ENCODE measurements at places on chromosomes 1 and 21.

DNA sequence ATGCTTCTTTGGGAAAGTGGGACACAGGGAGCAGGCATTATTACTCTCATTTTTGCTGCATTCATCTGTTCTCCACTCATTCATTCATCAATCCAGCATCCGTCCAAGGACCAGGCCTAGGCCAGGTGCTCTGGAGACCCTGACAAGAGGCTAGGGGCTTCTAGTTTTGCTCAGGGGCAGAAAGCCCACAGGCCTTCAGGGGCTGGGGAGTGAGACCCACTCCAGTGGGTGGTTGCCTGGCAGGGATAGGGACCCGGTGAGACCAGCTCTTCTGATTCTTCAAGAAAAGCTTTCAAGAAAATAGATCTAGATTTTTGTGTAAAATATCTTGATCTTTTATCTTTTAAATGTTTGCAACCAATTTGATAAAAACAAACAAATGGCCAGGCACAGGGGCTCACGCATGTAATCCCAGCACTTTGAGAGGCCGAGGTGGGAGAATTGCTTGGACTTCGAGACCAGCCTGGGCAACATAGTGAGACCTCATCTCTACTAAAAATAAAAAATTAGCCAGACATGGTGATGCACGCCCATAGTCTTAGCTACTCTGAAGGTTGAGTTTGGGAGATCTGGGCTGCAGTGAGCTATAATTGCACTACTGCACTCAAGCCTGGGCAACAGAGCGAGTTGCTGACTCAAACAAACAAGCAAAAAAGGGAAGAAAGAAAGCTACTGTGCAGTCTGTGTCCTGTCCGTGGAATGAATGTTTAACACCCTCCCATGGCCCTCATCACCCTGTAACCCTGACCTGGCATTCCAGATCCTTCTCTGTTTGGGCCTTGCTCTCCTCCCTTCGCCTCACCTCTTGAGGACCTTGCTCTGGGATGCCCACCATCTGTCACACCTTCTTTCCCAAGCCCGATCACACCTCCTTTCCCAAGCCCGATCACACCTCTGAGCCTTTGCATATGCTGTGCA lies 17.3 kb upstream of the LRP8 start:
- no peak for DNase-seq

DNA sequence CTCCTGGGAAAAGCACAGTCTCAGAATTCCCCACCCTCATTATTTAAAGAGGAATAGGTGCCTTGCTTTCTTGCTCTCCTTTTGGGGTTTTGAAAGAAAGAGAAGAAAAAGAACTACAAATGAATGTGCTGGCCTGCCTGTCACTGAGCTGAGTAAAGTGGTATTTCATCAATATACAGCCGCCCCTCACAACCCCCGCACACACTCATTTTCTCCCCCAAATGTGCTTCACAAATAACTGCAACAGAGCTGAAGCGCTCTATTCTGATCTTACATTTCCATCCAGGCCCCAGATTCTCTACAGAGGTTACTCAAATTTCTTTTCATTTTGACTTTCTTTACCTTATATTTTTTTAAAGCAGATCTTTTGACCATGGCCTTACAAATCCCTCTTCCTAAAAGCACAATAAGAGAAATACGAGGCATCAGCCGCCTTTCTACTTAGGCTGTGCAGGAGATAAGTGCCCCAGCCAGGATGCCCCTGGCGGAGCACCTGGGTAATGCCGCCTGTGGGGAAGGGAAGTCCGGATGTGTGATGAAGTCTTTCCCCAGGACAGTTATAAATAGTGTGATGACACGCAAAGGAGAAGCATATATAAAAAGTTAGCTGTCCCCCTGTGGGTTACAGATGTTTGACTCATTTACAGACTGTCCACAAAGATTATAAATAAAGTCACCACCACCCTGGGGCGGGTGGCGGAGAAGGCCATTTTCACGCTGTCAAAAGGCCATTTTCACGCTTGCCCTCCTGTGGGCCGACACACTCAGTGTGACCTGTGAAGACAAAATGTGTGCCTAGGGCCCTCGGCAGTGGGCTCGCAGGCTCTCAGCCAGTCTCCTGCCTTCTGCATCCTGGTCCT lies 6.5 kb downstream of the KCNN3 start:
- DNase-seq, result no peak

DNA sequence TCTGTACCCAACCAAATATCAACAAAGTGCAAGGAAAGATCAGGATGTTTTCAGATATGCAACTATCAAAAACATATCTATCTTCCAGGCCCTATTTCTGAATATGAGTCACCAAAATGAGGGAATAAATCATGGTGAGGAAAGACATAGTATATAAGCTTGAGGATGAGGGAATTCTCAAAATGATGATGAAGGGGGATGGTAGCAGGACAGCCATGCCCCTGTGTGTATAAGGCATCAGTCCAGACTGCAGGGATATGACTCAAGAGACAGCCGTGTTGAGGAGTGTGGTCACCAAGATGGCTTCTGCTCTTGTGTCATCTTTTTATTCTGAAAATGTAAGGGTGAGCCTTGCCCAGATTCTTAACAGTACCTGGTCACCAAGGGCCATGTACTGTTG lies 4.4 kb upstream of the WDR64 start:
- DNase-seq, result no peak

DNA sequence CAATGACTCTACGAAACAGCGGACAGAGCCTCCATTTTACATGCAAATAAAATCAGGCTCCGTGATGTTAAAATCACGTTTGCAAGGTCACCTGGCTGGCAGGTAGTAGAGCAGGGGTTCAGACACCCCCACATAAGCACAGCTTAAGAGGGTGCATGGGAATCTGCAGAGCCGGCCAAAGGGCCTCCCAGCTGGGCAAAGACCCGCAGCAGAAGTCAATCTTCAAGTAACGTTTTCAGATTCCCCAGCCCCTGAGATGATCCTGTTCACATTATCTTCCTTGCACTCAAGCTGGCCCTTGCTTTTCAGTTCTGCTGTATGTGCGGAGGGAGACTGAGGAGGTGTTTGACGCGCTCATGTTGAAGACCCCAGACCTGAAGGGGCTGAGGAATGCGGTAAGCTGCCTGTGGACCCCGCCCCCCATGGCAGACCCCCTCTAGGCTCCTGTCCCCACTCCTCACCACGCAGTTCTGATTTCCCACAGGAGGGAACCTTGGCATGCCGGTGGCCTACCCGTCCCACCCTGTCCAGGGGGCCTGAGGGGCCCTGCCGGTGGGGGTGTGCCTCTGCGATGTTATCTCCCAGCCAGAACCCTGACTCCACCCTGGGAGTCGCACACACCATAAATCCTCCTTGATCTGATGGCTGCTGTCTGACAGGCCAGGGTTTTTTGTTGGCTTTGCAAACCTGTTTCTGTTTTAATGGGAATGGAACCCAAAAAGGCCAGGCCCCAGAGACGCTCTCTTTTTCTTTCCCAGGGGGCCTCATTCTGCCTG lies 28.2 kb downstream of the GRHL3 start:
- no peak for DNase-seq

DNA sequence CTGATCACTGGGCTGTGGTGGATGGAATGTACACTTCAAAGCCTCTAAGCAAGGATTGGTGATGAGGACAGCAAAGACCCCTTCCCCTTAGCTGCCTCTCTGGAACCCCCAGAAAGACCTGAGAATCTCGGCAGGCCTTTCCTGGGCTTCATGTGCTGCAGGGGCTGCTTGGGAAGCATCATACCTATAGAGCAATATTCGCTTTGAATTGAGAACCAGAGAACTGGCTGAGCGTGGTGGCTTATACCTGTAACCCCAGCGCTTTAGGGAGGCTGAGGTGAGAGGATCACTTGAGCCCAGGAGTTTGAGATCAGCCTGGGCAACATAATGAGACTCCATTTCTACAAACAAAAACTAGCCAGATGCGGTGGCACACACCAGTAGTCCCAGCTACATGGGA lies 22.0 kb downstream of the CSF1 start:
- DNase-seq, result no peak

GRCh38 chr1:23020706-23021405 lies 1.6 kb downstream of the KDM1A start:
- DNase-seq, result no peak

GRCh38 chr1:14924455-14925331 lies 228.9 kb upstream of the TMEM51 start:
- DNase-seq, result peak; percentile 53

DNA sequence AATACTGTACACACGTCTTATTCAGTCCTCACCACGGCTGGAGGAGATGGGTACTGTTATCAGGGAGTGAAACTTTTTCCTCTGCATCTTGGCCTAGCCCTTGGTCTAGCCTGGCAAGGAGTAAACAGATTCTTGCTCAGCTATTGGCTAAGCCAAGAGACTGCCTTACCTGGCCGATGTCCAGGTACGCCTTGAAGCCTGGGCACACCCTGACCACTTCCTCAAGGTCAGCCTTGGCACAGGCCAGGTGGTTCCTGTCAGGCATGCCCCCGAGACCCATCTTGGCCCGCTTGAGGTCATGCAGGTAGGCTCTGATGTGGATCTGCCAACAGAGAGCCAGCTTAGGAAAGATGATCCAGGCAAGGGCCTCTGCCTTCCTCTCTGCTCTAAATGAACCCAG lies 17.8 kb upstream of the PARS2 start:
- no peak for DNase-seq

DNA sequence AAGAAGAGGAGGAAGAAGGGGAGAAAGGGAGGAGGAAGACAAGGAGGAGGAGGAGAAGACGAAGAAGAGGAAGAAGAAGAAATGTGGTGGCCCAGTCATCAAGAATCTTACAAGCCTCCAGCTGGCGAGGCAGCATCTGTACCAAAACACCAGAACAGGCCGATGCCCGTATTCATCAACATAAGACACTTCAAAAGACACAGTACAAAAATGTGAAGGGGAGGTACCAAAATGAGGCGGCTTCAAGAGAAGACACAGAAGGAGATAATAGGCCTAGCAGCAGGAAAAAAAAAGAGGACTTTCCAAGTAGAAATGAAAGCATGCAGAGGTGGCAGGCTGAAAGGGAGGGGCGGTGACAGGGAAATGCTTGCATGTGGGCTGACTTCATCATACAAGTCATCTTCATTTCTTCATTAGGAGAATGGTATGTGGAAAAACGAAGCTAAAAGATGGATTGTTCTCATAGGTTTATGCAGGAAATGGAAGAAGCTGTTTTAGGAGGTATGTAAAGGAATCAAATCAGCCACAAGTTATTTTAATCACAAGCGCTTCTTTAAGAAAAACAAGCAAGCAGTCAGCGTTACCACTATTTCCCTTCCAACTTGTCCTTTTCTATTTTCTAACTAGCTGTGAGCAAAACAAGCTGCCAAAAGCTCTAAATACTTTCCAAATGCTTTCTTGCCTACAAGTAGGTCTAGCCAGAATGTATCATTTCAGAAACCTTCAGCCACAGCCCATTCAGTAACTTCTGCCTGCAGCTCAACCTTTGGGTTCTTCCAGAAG lies 192.3 kb downstream of the SLC45A1 start:
- DNase-seq, result no peak

Measured in left cardiac atrium (tissue), 4 donors.